Hematopoietic multipotent progenitor cell treated with erythropoietin and hydrocortisone succinate and interleukin-3 and kit ligand, for 4 days (in vitro differentiated cells): ENCODE measurements at places on chromosomes 2 and 18.

DNA sequence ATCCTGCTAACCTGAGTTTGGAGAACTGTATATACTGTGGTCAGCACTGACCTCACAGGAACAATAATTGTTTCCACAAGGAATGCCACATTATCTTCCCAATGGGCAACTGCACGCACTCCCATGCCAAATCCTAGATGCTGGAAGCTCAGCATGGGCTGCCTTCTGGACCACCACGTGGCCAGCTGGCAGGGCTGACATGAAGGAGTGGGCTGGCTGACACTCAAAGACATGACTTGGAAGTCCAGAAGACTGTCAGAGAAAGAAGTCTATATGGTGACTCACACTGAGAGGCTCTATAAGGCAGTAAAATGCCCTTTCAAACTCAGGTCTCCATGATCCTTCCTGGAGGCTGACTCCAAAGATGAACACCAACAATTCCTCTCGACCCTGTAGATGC lies 98.4 kb upstream of the RNF152 start:
- no peak for DNase-seq

DNA sequence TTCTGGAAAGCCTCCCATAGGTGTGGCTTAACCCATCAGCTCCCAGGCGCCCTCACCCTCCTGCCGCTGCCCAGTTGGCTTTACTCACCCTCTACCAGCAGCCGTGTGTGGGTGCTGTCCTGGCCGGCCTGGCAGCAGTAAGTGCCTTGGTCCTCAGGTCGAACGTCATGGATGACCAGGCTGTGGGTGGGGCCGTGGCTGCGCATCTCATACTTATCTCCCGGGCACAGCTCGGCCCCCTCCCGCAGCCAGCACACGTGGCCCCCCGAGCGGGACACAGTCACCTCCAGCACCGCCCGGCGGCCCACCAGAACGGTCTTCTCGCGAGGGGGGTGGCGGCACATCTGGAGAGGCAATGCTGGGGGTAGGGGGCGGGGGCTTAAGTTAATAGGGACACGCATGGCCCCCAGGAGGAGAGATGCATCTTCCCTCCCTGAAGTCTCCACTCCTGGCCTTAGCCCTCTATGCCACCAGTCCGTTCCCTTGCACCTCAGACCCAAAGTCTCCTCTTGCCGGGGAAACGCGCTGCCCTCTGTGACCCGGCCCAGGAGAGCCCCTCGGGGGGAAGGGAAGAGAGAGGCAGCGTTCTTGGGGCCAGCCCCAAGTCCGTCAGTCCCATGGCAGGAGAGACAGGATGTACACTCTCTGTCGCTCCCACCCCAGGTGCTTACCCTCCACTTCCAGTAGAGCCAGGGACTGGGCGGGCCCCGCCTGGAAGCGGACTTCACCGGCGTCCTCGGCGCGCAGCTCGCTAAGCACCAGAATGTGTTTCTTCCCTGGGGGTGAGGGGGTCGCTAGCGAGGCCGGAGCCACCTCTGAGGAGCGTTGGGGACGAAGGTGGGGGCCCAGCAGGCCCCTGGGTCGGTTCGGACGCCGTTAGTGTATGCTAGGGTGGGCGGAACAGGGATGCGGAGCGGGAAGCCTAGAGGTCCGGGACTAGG lies 7.9 kb downstream of the TMEM198 start:
- DNase-seq: peak; percentile 46

DNA sequence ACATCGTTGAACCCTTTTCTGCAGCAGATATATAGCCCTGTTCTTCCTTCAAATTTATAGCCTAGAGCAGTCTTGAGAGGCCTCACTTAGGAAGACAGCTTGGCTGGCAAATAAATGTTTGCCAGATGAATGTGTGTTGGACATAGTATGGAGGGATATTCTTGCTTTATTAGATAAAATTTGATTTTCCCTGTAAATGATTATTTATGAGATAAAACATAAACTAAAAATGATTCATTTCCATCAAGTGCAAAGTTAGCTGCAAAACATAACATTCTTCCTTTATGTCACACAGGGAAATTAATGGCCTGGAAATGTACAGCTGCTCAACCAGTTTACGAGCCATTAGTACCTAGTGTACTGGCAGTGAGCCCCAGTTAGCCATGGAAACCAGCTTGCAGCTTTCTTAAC lies 82.5 kb downstream of the LIMS1 start:
- DNase-seq: no peak

- DNase-seq: no peak
Observed at GRCh38 chr2:120531365-120531764, 185.4 kb downstream of the INHBB start.

- no peak for DNase-seq
Observed at GRCh38 chr18:24986666-24987302, 365.2 kb downstream of the ZNF521 start.

DNA sequence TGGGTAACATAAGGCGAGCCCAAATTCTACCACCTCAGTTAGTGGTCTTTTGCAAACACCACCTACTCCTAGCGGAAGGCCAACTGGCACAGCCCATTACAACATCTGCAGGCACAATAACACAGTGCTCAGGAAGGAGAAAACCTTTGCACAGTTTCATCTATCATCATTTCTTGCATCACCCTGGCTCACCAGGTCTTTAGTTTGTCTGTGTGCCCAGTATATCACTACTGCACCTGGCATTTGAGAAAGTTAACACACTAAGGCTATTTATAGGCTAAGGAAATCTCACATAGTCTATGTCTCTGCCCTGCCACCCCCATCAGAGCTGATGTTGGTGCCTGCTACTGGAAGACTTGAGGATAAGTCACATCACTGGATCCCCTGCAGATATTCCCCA lies 484.0 kb downstream of the SATB2 start:
- DNase-seq: no peak

GRCh38 chr2:99403084-99403483 lies 65.9 kb downstream of the EIF5B start:
- DNase-seq: no peak

GRCh38 chr2:212328136-212328535 lies 210.5 kb downstream of the ERBB4 start:
- no peak for DNase-seq
